IPS DF 6.9 (cell line): ENCODE measurements at places on chromosomes 13 and 19.

- no peaks in the 10 kb centered on the region for H3K36me3 ChIP-seq
- no peaks in the 10 kb centered on the region for H3K4me1 ChIP-seq
- H3K27me3 ChIP-seq: no peaks in the 10 kb centered on the region
- no peak overlapping the region for H3K27ac ChIP-seq
- no peak overlapping the region for H3K4me3 ChIP-seq
Measured at GRCh38 chr13:99393791-99394735, 86.9 kb upstream of the GPR183 start.

DNA sequence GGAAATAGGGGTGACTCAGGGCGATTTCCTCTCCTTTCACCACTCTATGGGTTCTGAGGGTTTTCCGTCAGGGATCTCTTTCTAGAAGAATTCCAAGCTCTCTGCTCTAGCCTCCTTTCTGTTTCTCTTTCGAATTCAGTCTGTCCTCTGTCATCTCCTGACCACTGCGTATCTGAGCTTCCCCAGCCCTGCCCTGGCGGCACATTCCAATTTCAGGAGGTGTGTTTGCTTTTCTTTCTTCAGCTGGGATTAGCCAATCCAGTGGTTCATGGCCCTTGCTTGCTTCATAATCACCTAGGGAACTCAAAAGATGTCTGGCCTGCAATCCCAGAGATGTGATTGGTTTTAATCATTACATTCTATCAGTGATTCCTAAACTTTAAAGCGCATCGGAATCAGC lies 9.4 kb downstream of the IFNL2 start:
- no peaks in the 10 kb centered on the region for H3K36me3 ChIP-seq
- H3K4me3 ChIP-seq: no peak overlapping the region
- no peaks in the 10 kb centered on the region for H3K27me3 ChIP-seq
- no peaks in the 10 kb centered on the region for H3K4me1 ChIP-seq
- no peak overlapping the region for H3K27ac ChIP-seq
- DNase-seq: no peak

DNA sequence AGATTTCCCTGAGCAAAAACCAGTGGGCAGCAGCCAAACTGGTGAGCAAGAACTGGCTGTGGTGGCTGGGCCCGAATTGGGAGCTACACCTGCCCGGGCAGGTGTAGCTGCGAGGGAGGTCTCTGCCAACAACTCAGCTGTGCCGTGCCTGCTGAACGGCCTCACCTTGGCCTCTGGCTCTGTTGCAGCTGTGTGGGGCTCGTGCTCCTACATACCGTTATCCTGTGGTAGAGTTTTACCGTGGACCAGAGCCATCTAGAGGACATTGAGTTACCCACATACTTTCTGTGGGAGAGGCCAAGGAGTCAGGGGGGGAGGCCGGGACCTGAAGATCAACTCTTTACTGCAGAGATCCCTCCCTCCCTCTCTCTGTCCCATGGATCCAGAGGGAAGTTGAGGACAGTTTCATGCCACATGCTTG lies 113.2 kb downstream of the TM9SF2 start:
- H3K27me3 ChIP-seq: peaks cover 1% of the 10 kb centered on the region; the same call in 1 of the 2 replicates
- H3K36me3 ChIP-seq: no peaks in the 10 kb centered on the region
- no peak overlapping the region for H3K4me3 ChIP-seq

DNA sequence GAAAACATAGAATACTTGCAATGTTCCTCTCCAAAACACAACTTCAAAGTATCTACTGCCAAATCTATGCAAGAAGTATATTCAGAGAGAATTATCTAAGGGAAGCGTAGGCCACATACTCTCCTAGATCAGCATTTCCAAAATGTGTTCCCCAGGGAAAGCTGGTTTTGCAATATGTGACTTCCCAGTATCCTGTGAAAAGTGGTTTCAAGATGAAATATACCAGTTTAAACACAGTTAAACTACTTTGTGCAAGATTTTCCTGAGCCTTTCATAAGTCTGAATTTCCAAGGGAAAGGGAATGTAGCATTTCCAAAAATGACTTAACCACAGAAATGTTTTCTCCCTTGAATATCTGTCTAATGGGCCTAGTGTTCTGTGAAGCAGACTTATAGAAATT lies 7.6 kb downstream of the STARD13 start:
- H3K27me3 ChIP-seq: no peaks in the 10 kb centered on the region
- no peak overlapping the region for H3K27ac ChIP-seq
- no peak for DNase-seq
- H3K36me3 ChIP-seq: no peaks in the 10 kb centered on the region
- H3K4me1 ChIP-seq: no peaks in the 10 kb centered on the region
- H3K4me3 ChIP-seq: no peak overlapping the region

- H3K4me3 ChIP-seq: no peak overlapping the region
- H3K27ac ChIP-seq: no peak overlapping the region
- peaks cover 7% of the 10 kb centered on the region for H3K4me1 ChIP-seq
- no peak for DNase-seq
- H3K36me3 ChIP-seq: no peaks in the 10 kb centered on the region; the same call in 1 of the 2 replicates
Measured at GRCh38 chr13:27789153-27789494, 3.2 kb upstream of the GSX1 start.

DNA sequence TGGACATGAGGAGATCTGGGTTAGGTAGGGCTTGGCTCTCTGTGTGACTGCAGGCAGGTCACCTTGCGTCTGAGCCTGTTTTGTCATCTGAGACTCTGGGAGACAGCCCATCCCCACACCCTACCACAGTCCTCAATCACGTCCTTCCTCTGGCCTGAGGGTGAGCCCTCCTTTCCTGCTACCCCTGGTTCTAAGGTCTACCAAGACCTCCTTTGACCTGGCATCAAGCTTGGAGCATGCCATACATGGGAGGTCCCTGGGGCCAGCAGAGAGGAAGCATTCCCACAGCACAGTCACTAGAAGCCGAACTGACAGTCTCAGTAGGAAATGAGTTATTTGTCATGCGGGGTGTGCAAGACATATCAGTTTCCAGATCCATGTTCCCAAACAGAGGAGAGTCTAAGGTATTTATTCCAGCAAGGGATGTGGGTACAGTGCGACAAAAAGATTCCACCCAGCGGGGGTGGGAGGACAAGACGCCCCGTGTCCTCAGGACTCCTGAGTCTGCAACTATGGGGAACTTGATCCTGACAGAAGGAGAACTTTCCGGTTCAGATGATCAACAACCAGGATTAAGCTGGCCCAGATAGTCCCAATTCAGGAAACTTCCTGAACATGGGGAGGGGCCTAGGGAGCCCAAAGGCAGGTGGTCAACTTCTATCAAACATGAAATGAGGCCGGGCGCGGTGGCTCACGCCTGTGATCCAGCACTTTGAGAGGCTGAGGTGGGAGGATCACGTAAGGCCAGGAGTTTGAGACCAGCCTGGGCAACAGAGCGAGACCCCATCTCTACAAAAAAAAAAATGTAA lies 9.5 kb downstream of the ARRDC2 start:
- H3K27ac ChIP-seq: no peak overlapping the region
- no peaks in the 10 kb centered on the region; the same call in 1 of the 2 replicates for H3K4me1 ChIP-seq
- no peak for DNase-seq
- H3K27me3 ChIP-seq: no peaks in the 10 kb centered on the region
- no peak overlapping the region for H3K4me3 ChIP-seq

- H3K4me1 ChIP-seq: peaks cover 1% of the 10 kb centered on the region; the same call in 1 of the 2 replicates
- no peak for DNase-seq
- H3K27ac ChIP-seq: no peak overlapping the region
Measured at GRCh38 chr13:94249512-94249911, 230.0 kb downstream of the DCT start.

- no peaks in the 10 kb centered on the region for H3K36me3 ChIP-seq
- H3K27me3 ChIP-seq: no peaks in the 10 kb centered on the region
- no peak overlapping the region for H3K4me3 ChIP-seq
- no peak overlapping the region for H3K27ac ChIP-seq
- H3K4me1 ChIP-seq: no peaks in the 10 kb centered on the region; the same call in 1 of the 2 replicates
- DNase-seq: no peak
Measured at GRCh38 chr13:50428183-50428877, 413.1 kb downstream of the KCNRG start.

DNA sequence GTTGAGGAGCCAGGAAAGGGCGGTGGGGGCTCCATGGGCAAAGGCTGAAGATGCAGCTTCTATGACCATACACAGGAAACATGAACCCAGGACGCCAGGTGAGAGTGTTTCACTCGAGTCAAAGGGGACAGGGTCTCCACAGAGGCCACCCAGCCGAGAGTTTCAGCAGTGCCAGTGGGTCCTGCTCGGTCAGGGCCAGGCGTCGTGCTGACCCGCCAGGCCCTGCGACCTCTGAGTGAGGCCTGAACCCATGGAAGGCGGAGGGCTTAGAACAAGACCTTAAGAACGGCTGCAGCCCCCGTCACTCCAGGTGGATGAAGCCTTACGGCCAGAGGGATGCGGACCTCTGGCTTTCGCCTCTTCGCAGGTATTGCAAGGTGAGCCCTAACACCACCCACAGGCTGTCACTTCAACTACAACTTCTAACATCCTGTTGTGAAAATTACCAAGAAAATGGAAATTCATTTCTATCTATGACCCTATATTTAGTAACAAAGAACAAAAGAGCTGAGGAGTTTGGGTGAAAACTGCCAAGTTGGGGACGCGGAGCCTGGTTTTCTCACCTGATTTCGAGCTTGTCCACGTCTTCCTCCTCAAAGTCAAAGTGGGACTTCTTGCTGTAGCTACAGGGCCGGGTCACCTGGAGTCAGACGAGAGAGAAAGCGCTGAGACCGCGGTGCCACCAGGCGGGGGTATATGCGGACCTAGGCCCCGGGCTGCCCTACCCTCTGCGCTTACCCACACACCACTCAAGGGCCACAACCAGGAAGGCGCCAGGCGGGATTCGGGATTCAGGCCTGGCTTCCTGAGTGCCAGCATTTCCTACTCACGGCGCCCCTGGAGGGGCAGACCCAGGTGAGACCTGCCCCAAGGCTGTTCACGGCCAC lies 50.1 kb upstream of the C13orf46 start:
- H3K4me3 ChIP-seq: no peak overlapping the region
- DNase-seq: no peak
- H3K36me3 ChIP-seq: peaks cover 8% of the 10 kb centered on the region
- no peak overlapping the region for H3K27ac ChIP-seq
- no peaks in the 10 kb centered on the region for H3K27me3 ChIP-seq

DNA sequence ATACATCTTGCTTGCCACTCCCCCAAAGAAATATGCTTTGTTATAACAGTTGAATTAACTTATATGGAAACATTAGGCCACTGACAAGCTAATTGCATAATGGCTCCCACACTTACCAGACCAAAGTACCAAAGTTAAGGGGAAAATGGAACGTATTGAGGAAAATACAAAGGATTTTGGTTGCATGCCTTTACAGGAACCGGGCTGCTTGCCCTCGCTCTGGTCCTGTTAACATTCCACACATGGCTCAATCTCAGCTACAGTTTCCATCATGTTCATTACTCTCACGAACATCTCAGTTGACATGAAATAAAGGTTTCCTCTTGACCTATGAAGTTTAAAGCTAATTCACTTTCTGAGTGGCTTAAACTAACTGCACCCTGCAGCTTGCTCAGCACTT lies 220.7 kb upstream of the RXFP2 start:
- no peaks in the 10 kb centered on the region for H3K36me3 ChIP-seq
- no peak overlapping the region for H3K4me3 ChIP-seq
- no peaks in the 10 kb centered on the region for H3K4me1 ChIP-seq
- no peak for DNase-seq
- no peak overlapping the region for H3K27ac ChIP-seq

DNA sequence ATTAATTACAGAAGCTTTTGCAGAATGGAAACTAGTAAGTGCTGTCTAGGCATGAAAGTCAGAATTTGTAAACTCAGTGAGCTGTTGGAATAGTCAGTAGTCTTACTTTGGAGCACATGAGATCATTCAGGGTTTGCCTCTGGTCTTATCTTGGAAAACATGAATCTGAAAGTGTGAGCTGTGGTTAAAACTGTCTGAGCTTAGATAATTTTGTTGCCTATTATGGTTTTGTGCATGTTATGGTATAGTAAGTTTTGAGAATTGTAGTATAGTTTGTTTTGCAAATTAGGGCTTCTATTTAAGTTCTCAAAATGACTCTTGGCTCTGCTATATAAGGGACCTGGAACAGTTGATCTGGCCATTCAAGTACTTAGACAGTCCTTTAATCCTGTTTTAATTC lies 53.7 kb upstream of the TRPC4 start:
- no peak for DNase-seq
- H3K36me3 ChIP-seq: no peaks in the 10 kb centered on the region
- no peak overlapping the region for H3K27ac ChIP-seq
- no peak overlapping the region for H3K4me3 ChIP-seq

DNA sequence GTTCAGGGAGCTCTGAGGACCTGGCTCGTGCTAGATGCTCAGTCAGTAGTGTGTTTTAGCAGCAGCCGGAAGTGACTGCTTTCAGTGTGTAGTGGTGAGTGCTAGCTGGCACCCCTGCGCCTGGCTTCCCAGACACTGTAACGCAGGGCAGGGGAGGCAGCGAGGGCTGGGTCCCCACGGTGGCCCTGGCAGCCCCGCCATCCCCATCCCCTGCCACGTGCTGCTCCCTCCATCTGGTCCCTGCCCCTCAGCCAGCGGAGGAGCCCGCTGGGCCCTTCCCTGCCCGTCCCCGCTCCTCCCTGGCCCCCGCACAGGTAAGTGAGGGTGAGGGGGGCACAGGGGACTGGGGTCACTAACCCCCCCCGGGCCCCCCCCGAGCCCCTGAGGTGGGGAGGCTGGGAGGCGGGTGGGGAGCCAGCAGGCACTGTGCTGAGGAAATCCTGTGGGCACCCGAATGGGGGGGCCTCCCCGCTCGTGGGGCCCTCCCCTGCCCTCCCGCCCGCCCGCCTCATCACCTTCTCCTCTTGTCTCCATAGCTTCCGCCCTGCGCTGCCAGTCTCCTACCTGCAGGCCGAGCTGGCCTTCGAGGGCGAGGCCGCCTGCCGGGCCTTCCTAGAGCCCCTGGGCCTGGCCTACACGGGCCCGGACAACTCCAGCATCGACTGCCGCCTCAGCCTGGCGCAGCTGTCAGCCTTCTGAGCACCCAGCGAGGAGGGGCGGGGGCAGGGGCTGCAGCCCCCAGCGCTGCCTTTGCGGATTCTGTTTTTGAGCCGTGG lies 3.2 kb downstream of the LENG9 start:
- no peak overlapping the region for H3K4me3 ChIP-seq
- H3K36me3 ChIP-seq: peaks cover 47% of the 10 kb centered on the region
- H3K4me1 ChIP-seq: no peaks in the 10 kb centered on the region; the same call in 1 of the 2 replicates
- DNase-seq: no peak
- H3K27me3 ChIP-seq: no peaks in the 10 kb centered on the region

- peaks cover 2% of the 10 kb centered on the region; the same call in 1 of the 2 replicates for H3K4me1 ChIP-seq
- DNase-seq: peak; percentile 37
- H3K27ac ChIP-seq: no peak overlapping the region
- no peaks in the 10 kb centered on the region for H3K27me3 ChIP-seq
- no peaks in the 10 kb centered on the region for H3K36me3 ChIP-seq
Measured at GRCh38 chr13:46684287-46685001, 112.5 kb downstream of the ESD start.

DNA sequence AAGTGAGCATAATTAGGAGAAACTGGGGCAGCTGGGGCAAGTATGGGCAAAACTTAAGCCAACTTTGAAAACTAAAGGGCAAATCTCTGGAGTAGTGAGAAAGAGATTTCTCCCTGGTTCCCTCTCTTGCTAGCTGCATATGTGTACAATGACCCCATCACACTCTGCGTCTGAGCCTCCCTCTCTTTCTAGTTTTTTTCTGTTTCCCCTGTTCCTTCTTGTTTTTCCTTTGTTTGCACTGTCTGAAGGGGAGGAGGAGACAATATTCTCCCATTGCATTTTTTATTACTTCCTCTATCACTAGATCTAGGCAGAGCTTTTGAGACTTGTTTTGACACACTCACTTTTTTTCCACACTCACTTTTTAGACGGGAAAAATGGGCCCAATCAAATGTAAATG lies 11.2 kb upstream of the CLDN10 start:
- no peaks in the 10 kb centered on the region for H3K4me1 ChIP-seq
- H3K27ac ChIP-seq: no peak overlapping the region
- no peak for DNase-seq
- H3K36me3 ChIP-seq: no peaks in the 10 kb centered on the region
- no peaks in the 10 kb centered on the region for H3K27me3 ChIP-seq
- H3K4me3 ChIP-seq: no peak overlapping the region
